ENCODE measurements at places on chromosomes 1 and 21.

- no peak for DNase-seq
These were observed 221.3 kb downstream of the FOXD2 start for GRCh38 chr1:47659146-47659545.

DNA sequence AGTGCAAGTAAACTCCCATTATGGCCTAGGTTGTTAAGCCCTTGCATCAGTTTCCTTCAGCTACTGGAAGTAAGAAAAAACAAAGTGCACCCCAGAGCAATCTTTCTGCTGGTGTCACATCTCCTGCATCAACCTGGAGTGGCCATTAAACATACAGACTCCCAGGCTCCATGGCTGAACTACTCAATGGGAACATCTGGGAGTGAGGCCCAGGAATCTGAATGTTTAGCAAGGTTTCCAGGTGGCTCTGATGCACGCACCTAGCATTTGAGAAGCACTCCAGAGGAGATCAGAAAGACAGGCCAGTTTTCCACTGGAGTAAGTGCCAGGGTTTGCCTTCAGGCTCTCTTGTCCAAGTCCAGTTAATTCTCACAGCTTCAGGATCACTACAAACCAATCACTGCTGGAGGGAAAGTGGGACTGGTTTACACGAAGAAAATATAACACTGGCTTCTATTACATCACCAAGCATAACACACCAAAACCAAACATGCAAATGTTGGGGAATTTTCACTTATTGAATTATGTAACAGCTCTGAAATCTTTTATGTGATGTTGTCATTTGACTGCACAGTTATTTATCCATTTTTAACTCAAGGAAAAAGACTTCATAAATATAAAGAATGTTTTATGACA lies 22.3 kb upstream of the ABCA4 start:
- DNase-seq = no peak

GRCh38 chr1:198794498-198794897 lies 155.7 kb downstream of the PTPRC start:
- no peak for DNase-seq

DNA sequence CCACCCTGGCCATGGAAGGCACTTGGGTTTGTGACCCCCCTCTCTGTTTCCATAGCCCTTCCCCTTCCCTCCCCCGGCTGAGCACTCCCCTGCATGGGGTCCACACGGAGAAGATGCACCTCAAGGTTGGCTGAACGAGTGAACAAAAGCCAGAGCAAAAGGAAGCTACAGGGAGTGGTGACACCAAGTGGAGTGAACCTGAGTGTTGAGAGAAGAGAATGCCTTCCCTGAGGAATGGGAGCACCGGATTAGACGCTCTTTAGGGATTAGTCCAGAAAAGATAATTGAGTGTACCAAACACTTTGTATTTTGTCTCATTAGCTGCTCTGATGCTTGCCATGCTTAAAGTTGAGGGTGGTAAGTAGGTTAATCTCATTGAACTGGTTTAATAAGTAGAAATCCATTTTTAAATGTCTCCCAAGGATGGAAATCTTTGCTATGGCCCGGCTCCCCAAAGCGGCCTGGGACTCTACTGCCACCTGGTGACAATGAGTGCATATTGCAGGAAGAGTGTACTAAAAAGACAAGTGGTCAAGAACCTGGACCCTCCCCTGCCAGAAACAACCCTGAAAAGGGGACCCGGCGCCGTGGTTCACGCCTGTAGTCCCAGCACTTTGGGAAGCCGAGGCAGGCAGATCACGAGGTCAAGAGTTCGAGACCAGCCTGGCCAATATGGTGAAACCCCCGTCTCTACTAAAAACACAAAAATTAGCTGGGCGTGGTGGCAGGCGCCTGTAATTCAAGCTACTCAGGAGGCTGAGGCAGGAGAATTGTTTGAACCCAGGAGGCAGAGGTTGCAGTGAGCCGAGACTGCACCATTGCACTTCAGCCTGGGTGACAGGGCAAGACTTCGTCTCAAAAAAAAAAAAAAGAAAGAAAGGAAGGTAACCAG lies 150.6 kb upstream of the ZC3H12A start:
- no peak for DNase-seq

GRCh38 chr21:17554679-17555465 lies 42.0 kb downstream of the CXADR start:
- DNase-seq = no peak

DNA sequence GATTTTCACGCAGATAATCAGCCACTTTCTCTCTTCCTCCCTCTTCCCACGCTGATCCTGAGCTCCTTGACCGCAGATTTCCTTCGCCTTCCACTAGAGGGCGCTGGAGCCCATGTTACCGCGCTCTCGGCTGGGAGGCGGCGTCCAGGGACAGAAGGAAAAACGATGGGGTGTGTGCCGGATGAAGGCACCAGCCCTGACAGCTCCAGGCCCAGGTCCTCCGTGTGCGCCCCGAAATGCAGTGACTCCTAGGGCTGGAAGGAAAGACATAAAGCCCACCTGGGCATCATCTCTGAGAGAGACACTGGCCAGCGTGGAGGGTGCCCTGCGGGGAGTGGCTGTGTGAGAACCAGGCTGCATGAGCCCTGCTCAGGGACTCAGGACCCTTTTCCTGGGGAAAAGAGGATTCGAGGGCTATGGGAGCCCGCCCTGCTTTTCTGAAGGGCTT lies 44.9 kb upstream of the CYP2J2 start:
- no peak for DNase-seq

GRCh38 chr1:70573317-70573843 lies 162.3 kb downstream of the CTH start:
- no peak for DNase-seq

GRCh38 chr1:151716771-151717631 lies at the start of gene CELF3:
CELF3 (minus strand) TSS chr1:151716803; CDS start chr1:151716020, 783 bp downstream.
- DNase-seq = no peak

- DNase-seq = no peak
These were observed 229.9 kb downstream of the AKT3 start for GRCh38 chr1:243620096-243620495.

DNA sequence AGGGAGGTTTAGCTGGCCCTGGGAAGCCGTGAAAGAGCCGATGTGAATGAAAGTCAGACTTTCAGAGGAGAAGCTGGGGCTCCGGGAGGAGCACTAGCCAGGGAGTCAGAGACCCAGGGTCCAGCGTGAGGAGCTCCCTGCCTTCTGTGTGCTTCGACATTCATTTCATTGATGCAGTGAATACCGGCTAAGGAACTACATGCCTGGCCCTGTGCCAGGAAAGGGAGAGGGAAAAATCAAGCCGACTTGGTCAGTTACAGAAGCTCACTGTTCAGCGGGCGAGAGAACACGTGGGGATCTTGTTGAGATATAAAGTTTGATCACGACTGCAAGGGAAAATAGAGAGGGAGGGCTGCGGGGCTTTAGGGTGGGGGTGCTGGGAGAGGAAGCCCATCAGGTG lies 76.7 kb upstream of the RUNX3 start:
- DNase-seq = no peak

DNA sequence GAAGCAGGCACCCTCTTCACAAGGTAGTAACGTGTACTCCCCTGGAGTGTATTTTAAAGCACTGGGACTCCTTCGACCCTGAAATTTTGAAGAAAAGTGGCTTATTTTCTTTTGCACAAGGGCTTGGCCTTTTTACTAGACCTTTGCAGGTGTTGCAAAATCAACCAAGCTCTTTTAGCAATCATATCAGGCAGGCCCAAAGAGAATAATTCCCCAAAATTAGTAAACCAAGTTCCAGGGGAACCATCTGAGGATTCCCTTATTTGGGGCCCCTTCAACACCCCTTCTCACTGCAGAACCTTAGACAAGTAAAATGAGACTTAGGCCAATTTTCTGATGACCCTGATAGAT lies 28.3 kb downstream of the CBR1 start:
- DNase-seq = no peak

GRCh38 chr1:193524021-193524420 lies 337.6 kb upstream of the B3GALT2 start:
- no peak for DNase-seq

DNA sequence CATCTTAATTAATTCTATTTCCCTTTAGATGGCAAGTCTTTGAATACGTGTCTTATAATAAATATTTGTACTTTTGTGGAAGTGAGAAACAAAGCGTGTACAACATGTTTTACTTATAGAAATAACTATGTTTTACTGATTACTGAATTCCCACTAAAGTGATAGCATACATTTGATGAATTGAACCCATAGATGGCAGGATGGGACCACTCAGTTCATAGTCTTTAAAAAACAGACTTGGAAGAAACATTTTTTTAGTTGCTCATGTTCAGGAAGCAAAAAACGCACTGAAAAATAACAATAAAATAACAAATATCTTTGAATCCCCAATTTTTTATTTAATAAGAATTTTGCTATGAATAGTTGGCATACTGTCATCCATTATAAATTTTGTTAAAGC lies 507.1 kb upstream of the ZRANB2 start:
- DNase-seq = no peak

DNA sequence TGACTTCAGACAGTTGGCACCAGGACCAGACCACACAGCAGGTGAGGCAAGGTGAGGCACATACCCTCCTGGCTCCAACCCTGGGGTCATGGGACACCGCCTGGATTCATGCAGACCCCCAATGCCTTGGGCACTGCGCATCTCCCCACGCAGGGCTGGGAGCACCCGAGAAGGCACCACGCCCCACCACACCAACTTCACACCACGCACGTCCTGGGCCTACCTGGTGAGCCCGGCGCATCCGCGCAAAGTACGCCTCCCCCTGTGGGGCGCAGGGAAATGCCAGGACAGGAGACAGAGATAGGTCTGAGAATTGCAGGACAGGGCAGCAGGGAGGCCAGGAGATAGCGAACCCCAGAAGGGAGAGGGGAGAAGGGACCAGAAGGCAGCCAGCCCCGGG lies 58.5 kb downstream of the LDLRAD2 start:
- no peak for DNase-seq

- DNase-seq = no peak
These were observed 16.2 kb upstream of the PPIE start for GRCh38 chr1:39722495-39722894.

DNA sequence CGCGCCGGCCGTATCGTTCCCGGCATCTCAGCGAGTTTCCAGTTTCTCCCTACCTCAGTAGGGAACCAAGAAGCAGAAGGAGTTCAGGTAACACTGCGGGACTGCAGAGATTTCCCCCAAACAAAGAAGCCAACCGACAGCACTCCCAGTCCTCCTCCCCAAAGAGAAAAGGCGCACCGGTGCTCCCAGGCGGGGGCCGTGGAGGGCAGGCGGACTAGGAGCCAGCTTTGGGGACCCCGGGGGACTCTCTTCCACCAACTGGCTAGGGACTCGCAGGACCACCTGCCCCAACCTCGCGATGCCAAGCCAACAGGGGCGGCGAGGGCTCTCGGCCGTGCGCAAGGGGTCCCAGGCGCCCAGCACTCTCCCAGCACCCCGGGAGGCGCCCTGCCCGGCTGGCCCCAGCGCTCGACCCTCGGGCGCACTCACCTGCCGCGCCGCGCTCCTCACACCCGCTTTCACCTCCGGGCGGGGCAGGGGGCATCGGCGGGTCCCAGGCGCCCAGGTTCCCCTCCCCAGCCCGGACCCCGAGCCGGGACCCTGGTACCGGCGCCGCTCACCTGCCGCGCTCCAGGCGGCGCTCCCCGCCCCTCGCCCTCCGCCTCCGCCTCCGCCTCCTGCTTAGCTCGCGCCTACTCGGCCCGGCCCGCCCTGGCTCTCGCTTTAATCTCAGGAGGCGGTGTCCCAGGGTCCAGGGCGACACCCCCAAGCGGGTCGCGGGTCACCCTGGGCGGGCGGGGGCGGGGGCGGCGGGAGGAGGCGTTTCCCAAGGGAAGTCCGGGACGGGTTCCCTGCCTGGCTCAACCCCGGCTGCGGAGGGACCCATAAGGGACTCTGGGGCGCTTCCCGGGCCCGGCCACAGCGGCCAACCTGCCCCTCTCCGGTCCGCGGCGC lies at the start of gene TMPRSS2:
Gene TMPRSS2 (minus strand): TSS at position 638 of the 894 bp plus-strand sequence. CDS start 10,025 bp downstream, outside the sequence.
- no peak for DNase-seq

GRCh38 chr1:193083365-193084088 lies 21.7 kb downstream of the GLRX2 start:
- no peak for DNase-seq

DNA sequence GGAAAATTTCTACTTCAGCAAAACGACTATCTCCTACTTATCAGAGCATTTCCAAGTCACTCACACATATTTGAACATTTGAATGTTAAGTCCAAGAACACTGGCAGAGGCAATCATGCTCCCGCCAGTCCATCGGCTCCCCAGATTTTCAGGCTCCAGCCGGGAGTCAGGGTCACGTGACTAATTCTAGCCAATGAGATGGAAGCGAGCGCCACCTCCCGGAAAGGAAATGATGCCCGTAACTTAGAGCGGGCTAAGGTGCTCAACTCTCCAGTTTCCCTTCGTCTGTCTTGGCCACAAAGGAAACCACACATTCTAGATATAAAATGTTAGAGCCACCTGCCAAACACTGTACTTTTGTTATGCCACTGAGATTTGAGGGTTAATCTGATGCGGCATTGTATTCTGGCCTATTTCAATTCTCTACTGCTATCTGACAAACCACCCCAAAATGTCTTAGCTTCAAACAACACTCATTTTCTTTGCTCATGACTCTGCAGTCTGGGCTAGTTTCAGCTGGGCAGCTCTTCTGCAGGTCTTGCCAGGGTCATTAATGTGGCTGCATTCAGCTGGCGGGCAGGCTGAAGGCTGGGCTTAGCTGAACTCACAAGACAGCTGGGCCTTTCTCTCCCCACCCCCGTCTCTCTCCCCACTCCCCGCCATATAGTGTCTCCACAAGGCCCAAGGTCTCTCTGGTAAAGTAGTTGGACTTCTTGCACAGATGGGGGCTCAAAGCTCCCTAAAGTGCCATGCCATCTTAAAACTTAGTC lies 16.5 kb upstream of the LHX4 start:
- DNase-seq = no peak

DNA sequence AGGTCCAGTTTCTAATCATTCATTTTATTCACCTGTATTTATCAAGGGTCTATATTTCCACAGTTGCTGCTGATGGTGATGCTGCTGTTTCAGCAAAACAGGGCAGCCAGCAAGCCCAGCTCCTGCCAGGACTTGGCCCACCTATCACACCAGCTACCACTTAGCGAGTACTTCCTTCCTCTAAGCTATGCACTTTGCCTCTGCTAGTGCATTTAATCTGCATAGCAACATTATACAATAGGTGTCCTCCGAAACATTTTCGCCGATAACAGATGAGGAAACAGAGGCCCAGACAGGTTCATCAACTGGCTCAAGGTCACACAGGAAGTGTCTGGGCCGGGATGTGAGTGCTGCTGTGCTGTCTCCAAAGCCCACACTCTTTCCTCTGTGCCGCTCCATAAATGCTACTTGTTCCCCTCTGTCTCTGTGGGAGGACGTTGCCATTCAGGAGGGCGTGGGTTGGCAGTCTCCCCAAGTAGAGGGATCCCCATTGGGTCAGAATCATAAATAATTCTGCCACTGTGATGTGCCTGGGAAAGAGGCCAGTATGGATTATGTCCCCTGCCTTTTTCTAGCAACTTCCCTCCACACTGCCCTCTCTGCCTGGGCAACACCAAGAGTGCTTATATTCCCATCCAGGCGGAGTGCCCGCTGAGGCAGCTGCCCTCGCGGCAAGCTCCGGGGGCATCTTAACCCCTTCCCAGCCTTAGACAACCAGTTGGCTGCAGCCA lies 9.4 kb upstream of the PLEKHA6 start:
- no peak for DNase-seq

DNA sequence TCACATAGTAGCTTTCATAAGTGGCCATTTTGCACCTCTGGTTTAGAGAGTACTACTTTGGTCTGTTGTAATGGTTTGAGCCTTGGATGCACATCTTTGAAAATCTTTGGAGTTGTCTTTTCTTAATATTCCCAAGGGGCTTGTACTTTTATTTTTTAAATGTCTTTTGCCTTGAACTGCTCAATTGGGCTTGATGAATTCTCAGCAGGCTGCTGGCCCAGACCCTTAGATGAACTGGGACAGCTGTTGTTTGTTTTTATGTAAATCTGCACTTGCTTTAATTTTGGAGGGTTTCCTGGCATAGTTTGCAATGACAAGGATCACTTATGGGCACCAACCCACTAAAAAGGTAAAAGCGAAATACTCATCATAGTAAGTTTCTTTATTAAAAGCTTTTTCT lies 24.9 kb downstream of the NGF start:
- no peak for DNase-seq
